WERI-Rb-1 (cell line): ENCODE measurements at places on chromosomes 1 and 21.

- peak; percentile 23 for DNase-seq
Observed at GRCh38 chr1:91997607-91998195, 32.1 kb upstream of the EPHX4 start.

DNA sequence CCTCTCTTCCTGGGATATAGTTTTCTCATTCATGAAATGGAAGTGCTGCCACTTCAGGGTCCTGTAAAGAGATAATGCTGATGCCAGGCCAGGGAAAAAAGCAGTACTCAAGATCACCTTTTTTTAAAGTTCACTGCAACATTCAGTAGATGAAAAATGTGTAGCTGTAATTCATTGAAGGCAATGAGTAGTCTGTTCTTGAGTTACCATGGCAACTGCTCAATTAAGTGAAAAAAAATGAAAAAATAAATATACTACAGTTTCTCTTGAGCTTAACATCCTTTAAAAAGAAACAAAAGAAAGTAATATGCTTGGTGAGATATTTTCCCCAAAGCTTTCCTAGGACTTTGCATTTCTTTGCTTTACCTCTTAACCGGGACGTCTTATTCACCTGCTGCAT, 183.3 kb downstream of the AK5 start:
- DNase-seq: no peak

DNA sequence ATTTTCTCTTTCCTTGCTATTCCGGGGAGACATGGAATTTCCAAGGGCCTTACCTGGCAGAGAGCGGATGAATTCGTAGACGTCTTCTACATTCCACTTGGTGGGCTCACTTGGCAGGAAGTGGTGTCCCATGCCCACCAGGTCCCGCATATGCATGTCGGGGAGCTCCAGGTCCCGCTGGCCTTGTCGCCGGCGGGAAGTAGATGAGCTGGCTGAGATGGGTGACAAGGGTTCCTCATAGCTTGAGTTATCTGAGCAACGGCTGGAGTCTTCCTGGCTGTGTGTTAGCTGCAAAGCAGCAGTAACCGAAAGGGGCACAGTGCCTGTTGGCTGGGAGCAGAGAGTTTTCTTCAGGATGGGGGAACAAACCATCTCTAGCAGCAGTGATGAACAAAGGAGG, 7.9 kb upstream of the A3GALT2 start:
- no peak for DNase-seq

DNA sequence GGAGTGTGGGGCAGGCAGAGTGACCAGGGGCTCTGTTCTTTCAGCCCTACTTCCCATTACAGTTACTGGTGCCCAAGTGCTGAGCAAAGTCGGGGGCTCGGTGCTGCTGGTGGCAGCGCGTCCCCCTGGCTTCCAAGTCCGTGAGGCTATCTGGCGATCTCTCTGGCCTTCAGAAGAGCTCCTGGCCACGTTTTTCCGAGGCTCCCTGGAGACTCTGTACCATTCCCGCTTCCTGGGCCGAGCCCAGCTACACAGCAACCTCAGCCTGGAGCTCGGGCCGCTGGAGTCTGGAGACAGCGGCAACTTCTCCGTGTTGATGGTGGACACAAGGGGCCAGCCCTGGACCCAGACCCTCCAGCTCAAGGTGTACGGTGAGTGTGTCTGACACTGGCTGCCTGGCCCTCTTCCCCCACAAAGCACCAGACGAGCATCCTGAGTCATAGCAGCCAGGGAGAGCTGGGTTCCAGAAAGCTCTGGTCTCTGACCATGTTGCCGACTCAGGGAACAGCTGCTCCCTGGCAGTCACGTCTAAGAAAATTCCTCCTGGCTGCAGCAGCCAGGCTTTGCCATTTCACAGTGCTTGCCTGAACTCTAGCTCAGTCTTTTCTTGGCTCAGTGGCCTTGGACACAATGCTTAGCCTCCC, 3.3 kb downstream of the SLAMF8 start:
- no peak for DNase-seq

DNA sequence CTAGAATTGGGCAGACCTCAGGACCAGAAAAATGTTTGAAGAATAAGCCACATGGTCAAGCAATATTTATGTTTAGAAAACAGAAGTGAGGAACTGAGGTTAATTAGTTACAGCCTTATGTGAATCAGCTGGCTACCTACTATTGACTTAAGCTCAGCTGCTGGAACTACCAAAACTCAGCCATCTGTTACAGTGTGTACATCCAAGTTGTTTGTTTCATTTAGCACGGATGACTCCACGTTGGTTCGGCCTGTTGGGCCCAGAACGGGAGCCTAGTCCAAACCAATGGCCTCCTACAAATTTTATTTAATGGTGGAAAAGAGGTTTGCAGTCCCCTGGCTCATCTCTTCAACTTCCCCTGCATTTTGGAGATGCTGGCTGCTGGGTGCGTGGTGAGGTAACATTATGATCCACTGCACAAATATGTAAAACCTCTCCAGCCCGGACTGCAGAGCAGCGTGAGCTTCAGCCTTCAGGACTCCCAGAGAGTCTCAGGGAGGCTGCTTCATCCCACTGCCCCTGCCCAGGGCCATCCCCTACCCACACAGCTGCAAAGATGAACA, 143.4 kb downstream of the ZZZ3 start:
- no peak for DNase-seq

GRCh38 chr1:236904892-236905741, 99.1 kb downstream of the MT1HL1 start:
- no peak for DNase-seq

GRCh38 chr1:184953600-184954219, 20.6 kb downstream of the NIBAN1 start:
- no peak for DNase-seq

GRCh38 chr1:201307231-201307630, 23.9 kb downstream of the PKP1 start:
- DNase-seq: no peak

DNA sequence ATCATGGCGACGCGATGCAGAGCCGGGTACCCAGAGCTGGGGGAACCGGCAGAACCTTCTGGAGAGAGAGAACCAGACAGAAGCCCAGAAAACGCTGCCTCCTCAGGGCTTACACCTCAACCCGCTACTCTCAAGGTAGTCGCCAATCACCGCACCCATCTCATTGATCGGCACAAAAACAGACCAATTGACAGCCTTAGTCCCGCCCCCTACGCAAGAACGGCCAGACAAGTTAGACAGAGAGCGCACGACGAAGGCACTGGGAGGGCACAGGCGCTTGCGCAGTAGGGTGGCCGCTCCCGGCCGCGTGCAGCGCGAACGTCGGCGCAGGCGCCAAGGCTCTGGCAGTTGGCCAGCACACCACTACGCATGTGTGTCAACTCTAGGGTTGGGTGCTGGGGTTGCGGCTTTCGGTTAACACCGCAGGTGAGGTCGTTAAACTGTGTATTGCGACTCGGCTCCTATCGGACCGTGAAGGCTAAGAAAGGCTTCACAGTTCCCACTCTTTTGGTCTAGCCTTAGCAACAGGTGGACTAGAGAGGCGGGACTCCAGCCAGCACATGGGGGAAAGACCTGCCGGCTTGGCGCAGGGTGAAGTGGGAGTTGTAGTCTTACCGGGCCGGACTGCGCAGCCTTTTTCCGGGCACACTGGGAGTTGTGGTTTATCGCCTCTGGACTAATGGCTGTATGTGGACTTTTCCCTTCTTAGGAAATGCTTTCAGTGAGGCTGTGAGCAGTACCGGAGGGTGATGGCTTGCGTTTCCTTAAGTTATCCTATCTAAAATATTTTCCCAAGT, at the start of the genes CCT3 and TSACC:
Gene CCT3, minus strand, starts transcription at position 113 of the 797 bp plus-strand sequence. Its CDS starts 108 bp downstream, at position 5.
Gene TSACC, plus strand, starts transcription at position 347 of the 797 bp plus-strand sequence. CDS start 1,232 bp downstream, outside the sequence.
- DNase-seq: peak; percentile 100

- peak; percentile 89 for DNase-seq
Observed at GRCh38 chr1:232793944-232794343, 11.3 kb upstream of the MAP10 start.

GRCh38 chr1:181353526-181353925, 129.8 kb upstream of the CACNA1E start:
- DNase-seq: no peak

GRCh38 chr1:101915597-101915996, 81.1 kb downstream of the OLFM3 start:
- no peak for DNase-seq

DNA sequence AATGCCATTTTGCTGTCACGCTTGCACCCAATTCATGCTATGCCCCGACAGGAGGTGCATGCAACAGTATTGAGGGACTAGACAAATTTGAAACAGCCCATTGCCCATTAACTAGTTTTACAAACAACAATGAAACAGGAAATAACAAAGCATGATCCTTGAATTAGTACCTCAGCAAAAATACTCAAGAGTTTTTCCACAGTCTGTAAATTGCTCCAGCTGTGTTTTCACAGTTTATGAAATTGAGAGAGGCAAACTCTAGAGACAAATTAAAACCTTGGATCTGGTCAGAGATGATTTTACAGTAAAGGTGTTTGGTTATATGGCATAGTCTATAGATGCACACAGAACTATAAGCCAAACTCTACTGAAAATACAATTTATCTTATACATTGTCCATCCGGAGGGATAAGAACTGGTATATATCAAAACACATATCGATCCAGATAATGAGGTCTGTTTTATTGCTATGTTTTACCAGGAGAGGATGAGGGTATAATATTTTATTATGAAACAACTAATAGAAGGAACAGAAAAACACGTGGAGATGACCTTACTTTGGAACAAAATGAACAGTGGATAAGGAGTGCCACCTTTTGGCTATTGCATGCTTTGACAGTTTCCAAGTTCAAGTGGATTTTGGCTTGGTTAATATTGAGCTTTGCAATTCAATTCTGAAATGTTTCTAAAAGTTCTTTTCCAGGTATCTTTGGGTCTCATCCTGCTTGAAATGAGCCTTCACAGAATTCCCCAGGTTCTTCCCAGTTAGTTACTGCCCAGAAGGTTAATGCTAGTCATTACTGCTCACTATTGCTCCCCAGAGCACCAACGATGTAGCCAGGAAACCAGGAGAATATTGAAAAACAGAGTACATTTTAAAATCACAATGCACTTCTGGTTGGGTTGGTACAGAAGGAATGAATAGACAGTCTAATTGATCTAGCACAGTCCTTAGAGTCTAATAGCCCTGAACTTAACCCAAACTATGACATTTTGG, 45.7 kb downstream of the ZC3H11B start:
- DNase-seq: no peak

- DNase-seq: peak; percentile 28
Observed at GRCh38 chr1:41435570-41436178, 48.8 kb downstream of the EDN2 start.

DNA sequence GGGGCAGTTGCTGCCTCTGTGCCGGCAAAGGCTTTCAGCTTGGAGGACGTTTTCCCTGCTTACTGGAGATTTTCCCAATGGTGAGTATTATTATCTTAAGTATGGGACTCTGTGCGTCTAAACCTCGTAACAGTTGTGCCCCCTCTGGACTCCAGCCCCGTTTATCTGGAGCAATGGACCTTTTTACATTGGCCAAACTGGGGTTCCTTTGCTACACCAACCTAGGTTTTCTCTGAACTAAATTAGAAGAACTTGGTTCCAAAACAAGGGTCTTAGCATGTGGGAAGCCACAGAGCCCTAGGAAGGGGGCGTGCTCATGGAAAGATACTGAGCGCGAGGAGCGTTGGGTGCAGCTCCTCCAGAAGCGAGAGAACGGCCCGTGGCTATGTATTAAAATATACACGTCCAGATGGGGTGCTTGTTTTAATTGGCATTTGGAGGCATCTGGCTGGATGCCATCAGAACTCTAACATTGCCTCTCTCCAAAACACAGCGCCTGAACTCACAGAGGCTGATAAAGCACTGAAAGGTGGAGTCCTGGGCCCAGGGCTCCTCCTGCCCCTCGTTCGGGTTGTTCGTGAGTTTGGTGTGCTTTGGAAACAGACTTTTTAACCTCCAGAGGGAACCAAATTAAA, 28.4 kb downstream of the POFUT2 start:
- no peak for DNase-seq

DNA sequence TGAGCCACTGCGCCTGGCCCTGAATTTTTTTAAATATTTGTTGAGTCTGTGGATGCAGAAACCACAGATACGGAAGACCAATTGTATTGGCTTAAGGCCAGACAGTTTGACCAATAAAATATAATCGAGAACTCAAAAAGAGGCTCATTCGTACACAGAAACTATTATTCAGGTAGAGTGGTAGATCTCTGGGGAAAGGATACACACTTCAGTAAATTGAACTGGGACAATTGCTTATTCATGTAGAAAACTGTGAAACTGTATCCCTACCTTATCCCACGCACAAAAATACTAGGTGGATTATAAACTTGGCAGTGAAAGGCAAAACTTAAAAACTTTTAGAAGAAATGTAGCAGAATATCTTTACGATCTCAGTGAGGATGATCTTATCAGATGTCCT, 25.0 kb upstream of the SHE start:
- no peak for DNase-seq

- DNase-seq: no peak
Observed at GRCh38 chr1:181482001-181482430, 1.3 kb upstream of the CACNA1E start.

- DNase-seq: peak; percentile 25
Observed at GRCh38 chr21:46459356-46460112, 843 bp downstream of the DIP2A start.

- DNase-seq: no peak
Observed at GRCh38 chr1:94039871-94040569, 80.9 kb downstream of the ABCA4 start.

- DNase-seq: no peak
Observed at GRCh38 chr1:112696578-112697314, 10.2 kb downstream of the RHOC start.

DNA sequence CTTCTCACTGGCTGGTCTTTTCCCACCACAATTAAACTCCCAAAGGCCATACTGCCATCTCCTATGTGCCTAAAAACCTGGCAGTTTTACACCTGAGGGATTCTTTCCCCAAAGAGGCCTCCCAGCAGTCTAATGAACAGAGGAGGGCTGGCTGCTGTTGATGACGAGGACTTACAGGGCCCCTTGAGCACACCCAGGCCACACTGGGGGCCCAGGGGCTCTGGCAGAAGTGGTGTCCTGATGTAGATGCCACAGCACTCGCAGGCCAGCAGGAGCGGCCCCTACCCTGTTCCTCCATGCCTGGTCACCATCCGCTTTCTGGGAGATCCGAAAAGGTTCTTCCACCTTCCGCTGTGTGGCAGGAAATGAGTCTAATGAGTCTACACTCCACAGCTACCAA, 24.2 kb downstream of the POFUT2 start:
- no peak for DNase-seq

GRCh38 chr1:37244083-37244480, 209.8 kb upstream of the GRIK3 start:
- DNase-seq: no peak

DNA sequence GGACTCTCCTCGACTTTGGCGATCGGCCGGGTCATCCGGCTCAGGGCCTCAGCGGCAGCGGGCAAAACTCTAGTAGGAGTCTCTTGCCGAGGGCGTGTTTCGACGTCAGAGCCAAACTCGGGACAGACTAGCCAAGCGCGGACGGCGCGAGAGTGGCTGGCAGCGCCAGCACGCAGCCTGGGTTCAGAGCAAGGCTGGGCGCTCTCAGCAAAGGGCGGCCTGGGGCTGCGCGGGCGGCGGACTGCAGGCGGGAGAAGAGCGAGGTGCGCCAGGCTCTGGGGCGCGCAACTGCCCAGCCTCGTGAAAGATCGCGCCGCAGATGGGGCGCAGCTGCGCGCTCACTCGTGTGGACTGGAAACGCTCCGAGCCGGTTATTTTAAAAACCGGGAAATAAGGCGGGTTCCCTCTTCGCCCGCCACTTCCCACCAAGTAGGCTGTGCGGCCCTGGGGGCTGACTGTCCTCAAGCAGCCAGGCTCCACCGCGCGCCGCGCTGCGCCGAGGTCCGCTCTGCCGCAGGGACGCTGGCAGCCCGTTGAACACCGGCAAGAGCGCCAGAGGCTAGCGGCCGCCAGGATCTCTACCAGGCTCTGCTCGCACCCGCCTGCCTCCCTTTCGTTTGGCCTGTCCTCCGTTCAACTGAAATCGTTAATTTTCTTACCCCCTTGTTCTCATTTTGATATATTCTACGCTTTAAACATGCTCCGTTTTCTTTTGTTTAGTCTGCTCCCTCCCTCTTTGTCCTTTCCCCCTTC, 2.4 kb downstream of the ALX3 start:
- no peak for DNase-seq

GRCh38 chr1:101507547-101507971, 270.7 kb downstream of the S1PR1 start:
- DNase-seq: no peak
